ENCODE measurements at places on chromosomes 5 and 9.

DNA sequence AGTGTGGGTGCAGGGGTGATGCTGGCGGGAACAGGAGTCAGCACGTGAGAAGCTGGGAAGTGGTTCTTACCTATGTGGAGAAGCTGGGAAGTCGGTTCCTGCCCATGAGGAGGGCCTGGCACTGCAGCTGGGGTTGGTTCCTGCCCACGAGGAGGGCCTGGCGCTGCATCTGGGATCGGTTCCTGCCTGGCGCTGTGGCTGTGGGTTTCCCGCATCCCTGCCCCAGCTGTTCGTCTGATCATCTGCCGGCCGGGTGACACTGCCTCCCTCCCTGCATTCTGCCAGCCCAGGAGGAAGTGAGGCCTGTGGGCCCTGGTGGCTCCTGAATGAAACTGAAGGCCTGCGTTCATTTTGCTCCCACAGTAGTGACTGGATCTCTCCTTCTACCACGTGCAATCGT lies 5.1 kb downstream of the OBP2A start:
- no peak for DNase-seq

DNA sequence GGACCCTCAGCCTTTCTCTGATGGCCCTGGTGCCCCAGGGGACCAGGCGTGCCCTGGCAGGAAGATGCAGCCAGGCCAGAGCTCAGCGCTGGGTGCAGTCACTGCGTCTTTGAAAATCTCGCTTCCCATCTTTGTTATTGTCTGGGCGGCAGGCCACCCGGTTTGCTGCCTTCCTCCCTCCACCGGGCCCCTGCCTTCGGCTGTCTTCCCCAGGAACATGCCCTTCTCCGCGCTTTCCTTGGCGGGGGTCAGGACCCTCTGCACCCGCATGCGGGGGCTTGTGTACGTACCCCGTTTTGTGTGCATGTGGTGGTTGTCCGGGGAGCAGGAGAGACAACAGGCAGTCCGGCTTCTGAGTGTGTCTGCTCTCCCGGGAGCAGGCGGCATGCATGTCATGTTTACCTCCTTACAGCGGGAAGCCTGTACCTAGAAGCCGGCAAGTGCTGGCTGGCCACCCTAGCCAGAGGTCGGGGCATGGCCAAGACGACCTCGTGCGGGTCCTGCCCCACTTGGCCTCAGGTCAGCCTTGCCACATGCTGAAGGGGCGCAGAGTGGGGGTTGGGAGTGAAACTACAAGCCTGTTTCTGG lies 49.5 kb downstream of the DAB2IP start:
- DNase-seq, result no peak

DNA sequence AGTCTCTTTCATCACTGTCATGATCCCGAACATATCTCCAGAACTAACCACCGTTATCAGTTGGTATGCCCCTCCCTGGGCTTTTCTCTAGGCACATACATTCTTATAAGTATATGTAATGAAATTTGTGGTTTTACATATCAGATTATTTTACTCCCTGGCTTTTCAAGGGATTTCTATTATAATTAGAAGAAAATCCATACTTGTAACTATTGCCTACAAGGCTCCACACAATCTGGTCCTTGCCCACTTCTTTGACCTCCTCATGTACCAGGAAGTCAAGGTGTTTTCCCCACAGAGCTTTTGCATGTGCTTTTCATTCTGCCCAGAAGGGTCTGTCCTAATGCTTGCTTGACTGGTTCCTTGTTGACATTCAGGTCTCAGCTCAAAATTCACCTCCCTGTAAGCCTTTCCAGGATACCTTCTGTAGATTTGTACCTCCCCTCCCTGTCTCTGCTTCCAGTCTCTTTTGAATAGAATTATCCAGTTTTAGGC lies 33.6 kb upstream of the HSD17B4 start:
- no peak for DNase-seq

DNA sequence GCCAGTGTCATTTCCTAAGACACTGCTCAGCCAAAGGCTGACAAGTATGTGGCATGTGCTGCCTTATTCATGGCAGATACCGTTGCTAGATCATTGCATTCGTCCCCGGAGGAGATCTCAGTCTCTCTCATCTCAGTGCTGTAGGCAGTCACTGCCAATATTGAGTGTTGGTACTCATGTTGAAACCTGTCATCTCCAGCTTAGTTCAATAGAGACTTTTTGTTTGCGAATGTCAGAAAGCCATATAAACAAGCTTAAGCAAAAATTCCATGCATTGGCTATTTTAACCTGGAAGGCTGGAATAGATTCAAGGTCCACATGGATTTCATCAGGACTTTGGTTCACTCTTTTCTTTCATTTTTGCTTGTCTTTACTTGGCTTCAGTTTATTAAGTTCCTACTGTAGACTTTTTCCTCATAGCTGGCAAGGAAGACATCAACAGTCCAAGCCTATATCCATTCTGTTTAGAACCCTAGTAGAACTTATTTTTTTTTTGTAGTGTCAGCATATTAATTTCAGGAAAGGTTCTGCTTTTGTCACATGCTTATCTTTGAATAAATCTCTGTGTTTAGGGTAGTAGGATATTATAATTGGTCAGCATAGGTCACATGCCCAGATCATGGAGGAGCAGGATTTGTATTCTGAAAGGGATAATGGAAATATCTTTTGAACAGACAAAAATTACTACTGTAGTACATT lies 66.8 kb downstream of the FCHO2 start:
- DNase-seq, result no peak

DNA sequence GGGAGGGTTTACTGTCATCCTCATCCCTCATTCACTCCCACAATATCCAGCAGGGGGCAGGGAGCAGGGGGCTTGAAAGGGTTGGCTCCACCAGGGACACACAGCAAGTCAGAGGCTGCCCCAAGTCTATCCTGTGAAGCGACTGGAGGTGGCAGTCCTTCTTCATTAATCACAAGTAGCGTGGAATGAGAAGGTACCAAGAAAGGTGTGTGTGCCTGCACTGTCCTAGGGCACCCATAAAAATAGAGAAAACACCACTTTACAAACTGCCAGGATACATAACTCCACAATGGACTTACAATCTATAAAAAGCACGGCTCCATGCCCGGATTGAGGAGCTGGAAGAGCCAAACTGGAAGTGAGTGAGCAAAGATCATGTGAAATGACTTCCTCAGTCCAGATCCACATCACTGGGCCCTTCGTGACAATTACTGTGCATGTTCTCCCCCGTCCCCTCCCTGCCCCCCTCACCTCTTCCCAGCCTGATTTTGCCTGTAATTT lies 183.9 kb downstream of the SLIT3 start:
- no peak for DNase-seq

- no peak for DNase-seq
These were observed 1.4 kb downstream of the GDA start for GRCh38 chr9:72150661-72151060.

DNA sequence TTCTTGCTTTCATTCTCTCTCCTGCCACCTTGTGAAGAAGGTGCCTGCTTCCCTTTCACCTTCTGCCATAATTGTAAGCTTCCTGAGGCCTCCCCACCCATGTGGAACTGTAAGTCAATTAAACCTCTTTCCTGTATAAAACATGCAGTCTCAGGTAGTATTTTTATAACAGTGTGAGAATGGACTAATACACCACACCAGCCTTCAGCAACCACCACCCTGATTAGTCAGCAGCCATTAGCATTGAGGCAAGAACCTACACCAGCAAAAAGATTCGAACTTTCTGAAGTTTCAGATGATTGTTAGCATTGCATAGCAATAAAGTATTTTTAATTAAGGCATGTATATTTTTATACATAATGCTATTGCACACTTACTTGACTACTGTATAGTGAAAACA lies 980.2 kb downstream of the EFNA5 start:
- no peak for DNase-seq

GRCh38 chr9:8101607-8102006 lies 302.0 kb upstream of the DMAC1 start:
- DNase-seq, result no peak
